Activated T-helper 2 cell treated with anti-CD3 and anti-CD28 coated beads, Interferon-gamma antibody, Interleukin-2, Interleukin-4, amounts not matched to agents 10 μg/mL and 5 μg/mL and 100 μg/mL, durations not matched to agents 14 hours and 24 hours and 36 hours (primary cell): ENCODE measurements at places on chromosomes 16 and 17. TPM values are rescaled to one million over a fixed set of nuclear protein-coding genes. Genes with fewer than 3 reads are reported as not detected.

DNA sequence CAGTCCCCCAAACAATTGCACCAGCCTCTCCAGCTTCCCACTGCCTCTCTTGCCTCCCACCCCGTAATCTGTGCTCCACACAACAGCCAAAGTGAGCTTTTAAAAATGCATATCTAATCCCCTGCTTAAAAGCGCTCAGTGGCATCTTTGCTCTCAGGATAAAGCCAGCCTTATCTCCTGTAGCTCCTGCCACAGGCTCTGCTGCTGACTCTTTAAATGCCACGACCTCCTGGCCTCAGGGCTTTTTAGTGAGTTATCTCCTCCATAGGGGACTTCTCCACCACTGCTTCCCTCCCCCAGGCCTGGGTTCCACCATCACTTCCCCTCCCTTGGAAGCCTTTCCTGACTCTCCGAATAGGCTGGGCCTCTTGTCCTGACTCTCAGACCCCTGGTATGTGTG lies 98.6 kb downstream of the GNAO1 start:
- no peak for DNase-seq
- H3K36me3 ChIP-seq, result no peaks in the 10 kb centered on the region
- no peak overlapping the region for H3K4me3 ChIP-seq

DNA sequence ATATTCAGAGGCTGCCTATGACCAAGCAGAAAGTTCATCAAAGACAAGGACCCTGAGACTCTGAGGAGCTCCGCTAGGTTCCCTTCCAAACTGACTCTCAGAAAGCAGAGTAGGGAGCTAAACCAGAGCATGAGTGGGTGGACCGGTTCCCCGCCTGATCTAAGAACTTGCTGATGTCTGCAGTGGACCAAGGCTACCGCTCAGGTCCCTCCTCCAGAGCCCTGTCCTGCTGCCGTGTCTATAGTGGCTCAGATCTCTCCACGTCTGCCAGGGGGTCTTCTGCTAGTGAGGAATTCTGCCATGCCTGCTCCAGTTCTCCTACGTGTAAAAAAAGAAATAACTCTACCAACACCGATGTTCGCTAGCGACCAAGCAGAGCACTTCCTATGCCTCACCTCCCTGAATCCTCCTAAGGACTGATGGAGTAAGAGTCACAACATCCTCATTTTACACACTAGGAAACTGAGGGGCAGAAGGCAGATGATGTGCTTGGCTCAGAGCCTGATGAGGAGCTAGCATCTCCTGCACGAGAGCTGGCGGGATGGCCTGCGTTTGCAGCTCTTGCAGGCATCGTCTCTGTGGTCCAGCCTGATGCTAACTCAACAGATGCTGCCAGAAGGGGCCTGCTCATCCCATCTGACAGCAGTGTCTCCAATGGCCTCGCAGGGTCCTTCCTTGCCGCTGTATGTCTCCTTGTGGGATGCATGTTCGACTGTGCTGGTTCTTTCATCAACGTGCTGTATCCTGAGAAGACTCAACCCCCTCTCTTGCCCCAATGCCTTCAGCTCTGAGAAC lies 265.5 kb downstream of the C16orf95 start:
- H3K4me3 ChIP-seq, result no peak overlapping the region
- no peak for DNase-seq

GRCh38 chr17:46742565-46743270 lies 75.8 kb downstream of the WNT3 start:
- H3K4me1 ChIP-seq, result no peaks in the 10 kb centered on the region
- DNase-seq, result no peak
- no peaks in the 10 kb centered on the region for H3K27me3 ChIP-seq
- H3K27ac ChIP-seq, result no peak overlapping the region

The RGS9 gene
- 16.1 and 16.3 TPM in 2 replicates for total RNA-seq

DNA sequence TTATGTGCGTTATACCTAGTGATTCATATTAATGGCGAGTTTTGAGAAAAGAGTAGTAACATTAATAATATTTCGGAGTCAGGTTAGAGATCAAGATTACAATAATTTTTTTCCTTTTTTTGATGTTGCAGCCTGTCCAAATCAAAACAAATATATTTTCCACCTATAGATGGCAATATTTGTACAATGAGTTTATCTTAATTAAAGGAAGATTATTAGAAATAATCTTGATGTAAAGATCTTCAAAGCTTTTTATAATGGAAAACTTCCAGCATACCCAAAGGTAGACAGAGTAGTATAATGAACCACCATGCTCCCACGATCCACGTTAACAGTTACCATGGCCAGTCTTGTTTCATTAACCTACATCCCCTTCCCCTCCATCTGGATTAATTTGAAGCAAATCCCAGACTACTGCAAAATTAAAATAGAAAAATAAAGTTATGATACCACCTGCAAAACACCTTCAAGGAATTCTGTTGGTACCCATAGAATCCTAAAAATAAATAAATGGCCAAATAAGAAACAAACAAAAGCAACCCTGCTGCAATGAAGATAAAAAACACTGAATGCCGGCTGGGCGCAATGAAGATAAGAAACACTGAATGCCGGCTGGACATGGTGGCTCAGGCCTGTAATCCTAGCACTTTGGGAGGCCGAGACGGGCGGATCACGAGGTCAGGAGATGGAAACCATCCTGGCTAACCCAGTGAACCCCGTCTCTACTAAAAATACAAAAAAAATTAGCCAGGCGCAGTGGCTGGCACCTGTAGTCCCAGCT lies 46.5 kb upstream of the GINS3 start:
- no peak for DNase-seq
- H3K27me3 ChIP-seq, result peaks cover 23% of the 10 kb centered on the region
- peaks cover 3% of the 10 kb centered on the region for H3K4me1 ChIP-seq
- H3K4me3 ChIP-seq, result no peak overlapping the region
- no peak overlapping the region for H3K27ac ChIP-seq

DNA sequence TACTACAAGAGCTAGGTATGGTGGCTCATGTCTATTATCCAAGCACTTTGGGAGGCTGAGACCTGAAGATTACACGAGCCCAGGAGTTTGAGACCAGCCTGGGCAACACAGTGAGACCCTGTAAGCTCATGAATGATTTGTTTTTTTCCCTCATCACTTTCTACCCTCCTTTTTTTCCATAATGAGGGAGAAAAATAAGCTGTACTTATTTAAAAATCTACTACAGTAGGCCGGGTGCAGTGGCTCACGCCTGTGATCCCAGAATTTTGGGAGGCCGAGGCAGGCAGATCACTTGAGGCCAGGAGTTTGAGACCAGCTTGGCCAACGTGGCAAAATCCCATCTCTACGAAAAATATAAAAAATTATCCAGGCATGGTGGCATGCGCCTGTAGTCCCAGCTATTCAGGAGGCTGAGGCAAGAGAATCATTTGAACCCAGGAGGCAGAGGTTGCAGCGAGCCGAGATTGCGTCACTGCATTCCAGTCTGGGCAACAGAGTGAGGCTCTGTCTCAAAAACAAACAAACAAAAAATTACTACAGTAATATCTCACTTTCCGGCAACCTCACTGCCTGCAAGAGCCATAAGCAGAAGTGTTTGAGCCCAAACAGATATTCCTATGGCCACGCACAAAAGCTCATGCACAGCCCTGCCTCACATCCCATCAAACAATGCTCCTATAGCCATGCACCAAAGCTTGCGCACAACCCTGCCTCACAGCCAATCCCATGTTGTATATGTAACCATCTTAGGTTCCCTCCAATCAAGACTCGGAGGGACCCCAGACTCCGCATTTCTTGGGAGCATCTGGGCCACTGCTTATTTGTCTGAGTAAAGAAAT lies 37.4 kb downstream of the TK2 start:
- H3K36me3 ChIP-seq, result peaks cover 10% of the 10 kb centered on the region
- no peak for DNase-seq
- no peaks in the 10 kb centered on the region for H3K27me3 ChIP-seq
- H3K4me1 ChIP-seq, result peaks cover 25% of the 10 kb centered on the region

The CCDC78 gene
- 7.3 and 8.3 TPM in 2 replicates for total RNA-seq

- DNase-seq, result peak; percentile 22
- H3K4me1 ChIP-seq, result peaks cover 5% of the 10 kb centered on the region
- H3K27me3 ChIP-seq, result no peaks in the 10 kb centered on the region
- H3K27ac ChIP-seq, result no peak overlapping the region
- no peak overlapping the region for H3K4me3 ChIP-seq
Measured at GRCh38 chr17:80970044-80970761, 21.4 kb upstream of the CHMP6 start.

The AP2B1 gene
- 177 and 194 TPM in 2 replicates for total RNA-seq

GRCh38 chr17:19268611-19269010 lies 31.4 kb downstream of the EPN2 start:
- DNase-seq, result no peak
- H3K4me3 ChIP-seq, result no peak overlapping the region
- no peak overlapping the region for H3K27ac ChIP-seq
- peaks cover 12% of the 10 kb centered on the region for H3K27me3 ChIP-seq

DNA sequence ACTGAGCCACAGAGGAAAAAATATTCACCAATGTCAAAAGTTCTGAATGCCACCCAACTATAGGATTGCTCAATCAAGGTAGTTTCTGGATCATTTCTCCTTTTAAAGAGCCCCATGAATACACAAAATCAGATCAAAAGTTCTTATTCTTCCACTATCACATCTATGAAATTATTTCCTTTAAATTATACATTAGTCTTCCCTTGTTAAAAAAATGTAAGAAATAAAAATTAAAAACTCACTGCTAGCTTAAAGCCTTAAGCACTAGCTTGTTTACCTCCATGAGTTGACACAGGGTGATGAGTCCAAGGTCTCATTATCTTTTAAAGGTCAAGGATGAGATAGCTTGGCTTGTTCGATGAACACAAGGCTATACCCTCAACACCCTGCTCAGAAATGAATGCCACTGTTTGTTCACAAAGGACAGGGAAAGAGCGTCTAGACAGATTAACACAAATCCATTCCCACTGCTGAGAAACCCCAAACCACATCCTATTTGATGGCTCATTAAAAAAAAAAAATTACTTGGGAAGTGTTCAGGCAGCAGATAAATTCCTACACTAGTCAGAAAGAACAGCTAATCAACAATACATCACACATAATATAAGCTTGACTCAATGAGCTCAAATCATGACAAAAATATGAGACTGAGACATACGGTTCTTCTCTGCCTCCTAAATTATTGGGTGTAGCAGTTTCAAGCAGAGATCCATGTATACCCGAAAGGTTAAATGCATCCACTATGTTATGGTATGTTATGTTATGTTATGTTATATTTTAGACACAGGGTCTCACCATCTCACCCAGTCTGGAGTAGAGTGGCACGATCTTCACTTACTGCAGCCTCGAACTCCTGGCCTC lies 118.9 kb downstream of the PARN start:
- no peaks in the 10 kb centered on the region for H3K36me3 ChIP-seq
- no peak for DNase-seq
- H3K4me3 ChIP-seq, result no peak overlapping the region
- H3K4me1 ChIP-seq, result peaks cover 4% of the 10 kb centered on the region
